Stimulated activated CD8-positive, alpha-beta memory T cell treated with anti-CD3 and anti-CD28 coated beads, Interleukin-15, amount 100 ng/mL, for 24 hours (primary cell): ENCODE measurements at places on chromosomes 4 and X.

- peak; percentile 13 for DNase-seq
Observed at GRCh38 chrX:64975989-64976672, at the start of gene ZC4H2. Gene ZC4H2 (minus strand): TSS chrX:64976450. CDS start chrX:64976377, 73 bp downstream.

- DNase-seq: no peak
Observed at GRCh38 chrX:30957753-30958152, 68.7 kb upstream of the TAB3 start.

GRCh38 chr4:39043861-39044363 lies 11.7 kb upstream of the TMEM156 start:
- DNase-seq: no peak

GRCh38 chr4:86916392-86916791 lies 18.4 kb upstream of the AFF1 start:
- DNase-seq: no peak

DNA sequence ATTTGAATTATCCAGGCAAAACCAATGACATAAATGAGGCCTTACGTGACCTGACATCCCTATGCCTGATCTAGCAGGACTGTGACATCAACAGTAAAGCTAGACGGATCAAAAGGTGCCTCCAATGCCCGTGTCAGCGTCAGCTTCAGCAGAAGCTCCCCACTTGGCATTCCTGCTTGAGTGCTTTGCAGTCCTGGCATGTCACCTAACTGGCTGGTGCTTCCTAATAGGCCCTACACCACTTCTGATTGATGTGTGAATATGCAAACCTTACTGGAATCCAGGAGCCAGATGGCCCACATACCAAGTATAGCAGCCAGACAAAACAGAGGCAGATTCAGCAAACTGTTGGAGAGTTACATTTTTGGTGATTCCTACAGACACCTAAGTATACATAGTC lies 224.2 kb downstream of the DMD start:
- no peak for DNase-seq

GRCh38 chr4:169869490-169869889 lies 111.7 kb upstream of the HPF1 start:
- DNase-seq: no peak

GRCh38 chr4:57351731-57352130 lies 241.5 kb upstream of the IGFBP7 start:
- no peak for DNase-seq

- DNase-seq: no peak
Observed at GRCh38 chr4:85147481-85148076, 181.1 kb upstream of the WDFY3 start.

DNA sequence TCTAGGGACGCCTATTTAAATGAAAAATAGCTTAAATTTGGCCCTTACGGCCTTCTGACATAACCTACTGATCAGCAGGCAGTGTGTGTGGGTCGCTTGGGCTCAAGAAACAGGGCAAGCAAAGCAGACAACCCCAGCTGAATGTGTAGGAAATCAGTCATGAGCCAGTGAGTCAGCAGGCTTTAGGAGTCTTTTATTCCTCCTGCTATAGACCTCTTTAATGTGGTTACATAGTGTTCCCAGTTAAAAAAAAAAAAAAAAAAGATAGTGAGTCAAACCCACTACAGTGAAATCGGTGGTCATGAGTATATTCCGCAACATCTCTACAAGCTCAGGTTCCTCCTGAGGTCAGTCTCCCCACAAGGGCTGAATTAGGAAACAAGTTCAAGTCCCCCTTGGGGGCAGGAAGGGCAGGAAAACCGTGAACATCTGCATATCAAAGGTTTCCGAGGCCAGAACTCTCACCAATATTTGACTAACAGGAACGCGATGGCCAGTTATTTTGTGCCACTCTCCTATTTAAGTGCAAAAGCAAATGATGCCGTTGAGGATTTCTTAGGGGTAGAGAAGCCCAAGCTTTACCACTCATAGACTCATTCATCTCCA lies 32.7 kb downstream of the ACSL1 start:
- DNase-seq: no peak

DNA sequence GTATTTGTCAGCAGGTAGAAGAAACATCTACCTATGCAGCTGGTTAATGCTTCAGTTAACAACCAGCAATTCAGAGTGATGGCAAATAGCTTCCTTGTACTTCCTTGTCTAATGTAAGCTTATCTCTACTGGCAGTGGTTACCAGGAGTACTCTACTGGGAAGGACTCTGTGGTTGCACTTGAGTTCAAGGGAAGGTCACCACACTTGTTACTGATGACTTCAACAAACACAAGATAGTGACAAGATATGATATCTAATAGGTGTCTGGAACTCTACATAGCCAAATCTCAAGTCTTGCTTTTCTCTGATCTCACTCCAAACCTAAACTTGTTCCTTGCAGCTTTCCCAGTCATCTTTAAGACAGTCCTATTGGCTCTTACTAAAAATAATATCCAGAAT lies 1644.9 kb upstream of the TENM3 start:
- DNase-seq: no peak

- DNase-seq: no peak
Observed at GRCh38 chr4:20313237-20314030, 61.7 kb downstream of the SLIT2 start.

DNA sequence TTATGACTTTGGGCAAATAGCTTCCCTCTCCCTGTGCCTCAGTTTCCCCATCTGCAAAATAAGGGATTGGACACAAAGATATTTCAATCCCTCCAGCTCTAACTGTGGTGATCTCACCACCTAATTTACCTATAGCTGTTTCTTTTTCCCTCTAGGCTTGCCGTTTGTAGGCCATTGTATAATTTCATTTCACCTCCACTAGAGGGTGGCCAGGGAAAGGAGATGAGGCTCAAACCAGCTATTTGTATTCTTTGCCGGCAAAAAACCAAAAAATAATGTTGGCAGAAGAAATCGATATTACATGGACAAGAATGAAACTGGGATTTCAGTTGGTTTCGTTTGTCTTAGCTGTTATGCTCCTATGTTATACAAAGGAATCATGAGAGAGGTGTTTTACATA lies 36.1 kb upstream of the DOCK11 start:
- DNase-seq: no peak

DNA sequence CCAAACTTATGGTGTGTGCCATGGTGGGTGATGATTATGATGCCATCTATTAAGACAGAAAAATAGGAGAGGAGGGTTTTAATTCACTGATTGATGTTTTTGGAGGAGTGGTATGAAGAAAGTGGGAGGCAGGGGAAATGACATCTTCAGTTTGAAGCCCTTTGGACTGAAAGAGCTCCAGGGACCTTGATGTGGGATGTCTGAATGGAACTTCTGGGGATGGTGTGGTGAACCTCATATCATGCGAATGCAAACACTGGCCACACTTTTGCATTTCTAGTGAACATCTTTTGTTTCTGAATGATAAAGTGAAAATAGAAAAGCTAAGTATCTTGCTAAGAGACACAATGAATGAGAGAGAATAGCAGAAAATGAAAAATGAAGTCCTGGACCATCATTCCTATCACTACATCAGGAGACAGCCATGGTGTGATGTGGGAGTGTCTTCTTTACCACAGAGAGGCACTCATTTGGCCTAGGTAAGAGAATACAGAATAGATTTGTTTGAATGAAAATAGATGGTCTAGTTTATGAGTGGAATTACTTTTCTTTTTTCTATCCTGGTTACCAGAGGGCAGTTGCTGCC lies 123.5 kb downstream of the ZNF827 start:
- DNase-seq: no peak

DNA sequence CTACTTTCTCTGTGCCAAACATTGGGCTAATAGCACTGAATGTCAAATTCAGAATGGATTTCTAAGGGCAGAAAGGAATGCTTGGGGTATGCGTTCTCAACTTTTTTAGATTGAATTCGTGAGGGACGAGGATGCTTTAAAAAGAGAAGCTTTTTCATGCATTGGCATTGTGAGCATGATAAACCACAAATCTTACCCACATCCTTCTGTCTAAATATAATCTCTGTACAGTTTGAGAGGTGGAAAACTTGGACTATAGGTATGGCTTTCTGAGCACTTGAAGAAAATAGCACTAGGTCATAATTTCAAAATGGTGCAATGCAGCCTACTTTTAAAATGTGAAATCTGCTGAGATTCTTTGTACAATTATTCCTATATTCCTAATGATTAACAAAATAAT lies 71.4 kb upstream of the HHIP start:
- DNase-seq: no peak

- DNase-seq: no peak
Observed at GRCh38 chr4:126591583-126591982, 1041.2 kb upstream of the INTU start.

DNA sequence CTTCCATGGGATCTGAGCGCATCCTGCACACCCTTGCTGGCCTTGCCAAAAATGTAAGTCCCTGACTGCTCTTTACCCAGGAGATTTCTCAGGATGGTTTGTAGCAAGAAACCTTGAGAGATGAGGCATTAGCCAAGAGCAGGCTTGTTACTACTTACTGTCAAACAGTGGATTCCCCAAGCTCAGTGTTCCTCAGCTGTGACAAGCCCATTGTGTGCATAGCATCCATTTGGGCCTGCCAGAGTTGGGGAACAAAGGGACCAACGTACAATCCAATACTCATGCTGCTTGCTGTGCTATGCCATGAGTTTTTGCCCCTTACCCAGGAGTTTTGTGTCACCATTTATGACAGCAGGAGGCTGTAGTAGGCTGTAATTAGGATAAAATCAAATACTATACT lies 267.6 kb downstream of the TENM3 start:
- no peak for DNase-seq

DNA sequence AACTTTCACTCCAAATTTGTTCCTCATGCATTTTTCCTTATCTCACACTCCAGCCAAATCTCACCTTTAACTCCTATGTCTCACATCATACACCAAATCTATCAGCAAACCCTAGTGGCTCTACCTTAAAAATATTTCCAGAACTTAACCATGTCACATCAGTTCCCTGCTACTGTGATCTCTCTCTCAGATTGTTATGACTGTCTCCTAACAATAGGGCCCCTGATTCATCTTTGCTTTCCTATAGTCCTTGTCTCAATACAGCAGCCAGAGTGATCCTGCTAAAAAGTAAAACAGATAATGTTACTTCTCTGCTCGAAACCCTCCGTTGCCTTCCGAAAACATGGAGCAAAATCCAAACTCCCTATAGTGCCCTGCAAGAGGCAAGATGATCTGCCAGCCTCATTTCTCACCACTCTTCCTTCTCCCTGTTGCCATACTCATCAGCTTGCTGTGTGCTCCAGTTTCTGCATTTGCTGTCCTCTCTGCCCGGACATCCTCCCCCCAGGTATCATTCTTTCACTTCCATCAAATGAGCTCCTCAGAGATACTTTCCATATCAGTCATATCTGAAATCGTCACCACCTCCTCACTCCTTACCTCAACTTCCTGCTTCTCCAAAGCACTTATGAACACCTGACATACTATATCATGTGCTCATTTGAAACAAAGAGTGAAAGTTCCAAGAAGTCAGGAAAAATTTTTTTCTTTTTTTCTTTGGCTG lies 293.4 kb upstream of the NR3C2 start:
- no peak for DNase-seq

DNA sequence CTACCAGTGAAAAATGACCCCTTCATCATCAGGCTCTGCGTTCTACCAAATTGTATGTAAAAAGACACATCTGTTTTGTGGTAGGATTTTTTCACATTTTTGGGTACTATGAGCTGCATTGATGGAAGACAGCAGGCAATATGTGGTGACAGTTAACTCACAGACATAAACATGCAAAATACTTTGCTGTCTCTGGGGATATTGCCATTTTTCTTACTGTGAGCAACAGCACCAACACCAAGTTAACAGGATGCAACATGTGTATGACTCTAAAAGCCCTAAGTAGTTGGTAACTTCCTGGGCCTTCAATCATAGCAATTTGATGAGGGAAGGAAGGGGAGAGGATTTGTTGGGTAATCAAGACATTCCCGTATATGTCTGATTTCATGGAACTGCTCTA lies 56.4 kb upstream of the DRP2 start:
- no peak for DNase-seq

- no peak for DNase-seq
Observed at GRCh38 chr4:87555773-87556619, 26.8 kb upstream of the SPARCL1 start.

- DNase-seq: no peak
Observed at GRCh38 chrX:44099366-44099765, 126.2 kb upstream of the NDP start.

GRCh38 chrX:136310411-136310810 lies 9.6 kb downstream of the ADGRG4 start:
- DNase-seq: no peak

DNA sequence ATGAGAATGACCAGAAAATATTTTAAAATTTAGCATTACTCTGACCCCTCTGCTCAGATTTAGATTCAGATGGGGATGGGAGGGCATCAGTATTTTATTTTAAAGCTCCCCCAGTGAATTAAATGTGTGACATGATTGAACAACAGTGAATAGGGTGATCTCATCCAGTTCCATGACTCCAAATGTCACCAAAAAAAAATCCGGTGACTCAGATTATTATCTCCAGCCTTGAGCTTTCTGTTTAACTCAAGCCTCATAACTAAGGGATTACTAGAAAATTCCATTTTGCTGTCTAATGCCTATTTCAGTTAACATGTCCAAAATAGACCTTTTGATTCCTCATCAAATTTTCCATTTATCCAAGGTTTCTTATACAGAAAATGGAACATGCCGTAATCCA lies 121.8 kb upstream of the TMEM47 start:
- DNase-seq: no peak

GRCh38 chr4:184506527-184507121 lies 32.3 kb upstream of the IRF2 start:
- no peak for DNase-seq

- no peak for DNase-seq
Observed at GRCh38 chr4:119659576-119659975, 31.0 kb upstream of the PDE5A start.

DNA sequence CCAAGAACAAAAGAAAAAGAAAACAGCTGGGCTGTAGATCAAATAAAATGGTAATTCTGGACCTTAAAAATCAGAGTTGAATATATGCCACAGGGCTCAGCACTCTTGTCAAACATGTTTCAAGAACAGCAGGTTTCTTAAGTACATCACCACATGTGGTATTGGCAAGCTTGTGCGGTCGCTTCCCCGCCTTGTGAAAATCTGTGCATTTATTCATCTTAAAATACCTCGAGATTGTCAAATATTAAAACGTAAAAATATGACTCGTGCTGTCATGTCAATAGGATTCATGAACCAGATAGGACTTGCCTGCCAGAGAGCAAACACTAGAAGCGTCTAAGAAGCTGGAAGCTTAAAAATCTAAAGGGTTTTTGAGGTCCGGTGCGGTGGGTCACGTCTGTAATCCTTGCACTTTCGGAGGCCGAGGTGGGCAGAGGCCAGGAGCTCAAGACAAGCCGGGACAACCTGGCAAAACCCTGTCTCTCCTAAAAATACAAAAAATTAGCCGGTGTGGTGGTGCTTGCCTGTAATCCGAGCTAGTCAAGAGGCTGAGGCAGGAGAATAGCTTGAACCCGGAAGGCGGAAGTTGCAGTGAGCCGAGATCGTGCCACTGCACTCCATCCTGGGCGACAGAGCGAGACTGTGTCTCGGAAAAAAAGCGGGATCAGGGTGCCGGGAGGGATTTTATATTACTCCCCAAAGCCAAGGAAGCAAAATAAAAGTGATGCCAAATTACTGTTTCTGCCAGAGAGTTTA lies 40.2 kb upstream of the TMEM154 start:
- DNase-seq: no peak
